ENCODE measurements at places on chromosomes 13 and 19.

- no peak for DNase-seq
These were observed 1.5 kb downstream of the HTR2A start for GRCh38 chr13:46895381-46895780.

DNA sequence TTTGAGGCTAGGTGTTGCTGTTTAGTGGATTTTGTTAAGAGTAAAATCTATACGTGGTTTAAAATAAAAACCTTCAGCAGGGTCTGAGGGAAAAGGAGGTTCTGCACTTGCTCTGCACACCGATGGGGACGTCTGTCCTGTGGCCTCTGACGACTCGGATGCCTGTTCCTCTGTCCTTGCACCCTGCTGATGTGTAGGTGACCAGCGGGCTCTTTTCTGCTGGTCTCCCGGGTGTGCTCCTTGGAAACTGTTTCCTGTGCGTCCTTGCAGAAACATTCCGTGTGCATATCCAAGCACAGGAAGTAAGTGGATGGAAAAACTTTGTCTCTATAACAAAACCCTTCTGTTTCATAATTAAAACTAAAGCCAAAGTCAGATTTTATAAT is 3.8 kb downstream of the ATP4B start:
- DNase-seq = no peak

GRCh38 chr13:35157143-35157755 is 215.2 kb downstream of the NBEA start:
- DNase-seq = peak; percentile 48

- DNase-seq = no peak
These were observed 68.4 kb downstream of the TEX26 start for GRCh38 chr13:31000889-31001288.

GRCh38 chr19:7471696-7472615 is 16.9 kb downstream of the PEX11G start:
- no peak for DNase-seq

GRCh38 chr13:110648146-110648819 is 32.9 kb downstream of the NAXD start:
- no peak for DNase-seq

GRCh38 chr19:16594131-16594586 is 21.9 kb upstream of the SLC35E1 start:
- peak; percentile 75 for DNase-seq

DNA sequence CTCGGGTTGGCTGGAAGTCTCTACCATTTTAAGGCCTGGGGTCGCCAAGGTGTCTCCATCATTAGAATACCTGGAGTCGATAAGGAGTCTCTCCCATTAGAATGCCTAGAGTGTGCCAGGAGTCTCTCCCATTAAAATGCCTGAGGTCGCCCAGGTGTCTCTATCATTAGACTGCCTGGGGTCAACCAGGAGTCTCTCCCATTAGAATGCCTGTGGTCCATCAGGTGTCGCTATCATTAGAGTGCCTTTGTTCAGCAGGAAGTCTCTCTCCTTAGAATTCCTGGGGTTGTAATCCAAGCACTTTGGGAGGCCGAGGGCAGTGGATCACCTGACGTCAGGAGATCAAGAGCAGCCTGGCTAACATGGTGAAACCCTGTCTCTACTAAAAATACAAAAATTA is 1533.0 kb downstream of the UQCRFS1 start:
- no peak for DNase-seq

DNA sequence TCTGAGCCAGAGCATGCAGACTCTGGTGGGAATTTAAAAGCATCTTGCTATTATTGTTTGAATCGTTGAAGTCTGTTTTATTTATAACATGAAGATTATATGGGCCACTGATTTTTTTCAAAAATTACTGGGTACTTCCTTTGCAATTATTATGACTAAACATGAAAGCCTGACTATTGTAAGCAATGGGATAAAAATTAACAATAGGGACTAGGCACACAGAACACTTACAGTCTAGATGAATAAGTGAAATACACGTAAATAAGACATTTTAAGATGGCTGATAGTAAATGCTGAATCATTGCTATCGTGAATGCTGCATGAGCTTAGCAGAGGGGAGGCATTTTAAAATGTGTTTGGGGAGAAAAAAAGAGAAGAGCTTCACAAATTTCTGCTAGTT is 81.0 kb upstream of the MAB21L1 start:
- no peak for DNase-seq

- no peak for DNase-seq
These were observed 1.0 kb upstream of the BCAM start for GRCh38 chr19:44807652-44808462.

DNA sequence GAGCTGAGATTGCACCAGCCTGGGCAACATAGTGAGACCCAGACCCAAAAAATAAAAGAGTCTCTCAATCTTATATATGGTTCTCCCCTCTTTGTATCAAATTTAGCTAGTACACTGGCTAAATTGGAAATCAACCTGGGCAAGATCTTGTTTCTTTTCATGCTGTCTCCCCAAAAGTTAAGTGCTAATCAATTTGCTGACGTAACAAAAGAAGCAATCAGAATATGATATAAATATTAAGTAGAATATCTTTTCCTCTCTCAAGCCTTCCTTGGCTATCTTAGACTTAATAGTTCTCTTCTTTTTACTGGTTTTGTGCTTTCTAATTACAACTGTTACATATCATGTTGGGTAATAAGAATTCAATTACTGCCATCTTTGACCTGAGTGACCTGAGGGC is 258.9 kb downstream of the KCNRG start:
- DNase-seq = no peak

- no peak for DNase-seq
These were observed 53.0 kb upstream of the UQCRFS1 start for GRCh38 chr19:29266001-29266400.

GRCh38 chr13:21541980-21542379 is 62.0 kb downstream of the MICU2 start:
- DNase-seq = no peak

- DNase-seq = no peak
These were observed 80.0 kb downstream of the SCGB2B2 start for GRCh38 chr19:34596989-34597388.

- DNase-seq = no peak
These were observed 5.4 kb upstream of the TRIM28 start for GRCh38 chr19:58538257-58539168.

GRCh38 chr13:111966933-111967332 is 100.0 kb upstream of the SOX1 start:
- DNase-seq = no peak
